ENCODE measurements at places on chromosomes 6 and 20. TPM values are rescaled to one million over a fixed set of nuclear protein-coding genes. Genes with fewer than 3 reads are reported as not detected.

The C6orf118 gene
- total RNA-seq = not detected

DNA sequence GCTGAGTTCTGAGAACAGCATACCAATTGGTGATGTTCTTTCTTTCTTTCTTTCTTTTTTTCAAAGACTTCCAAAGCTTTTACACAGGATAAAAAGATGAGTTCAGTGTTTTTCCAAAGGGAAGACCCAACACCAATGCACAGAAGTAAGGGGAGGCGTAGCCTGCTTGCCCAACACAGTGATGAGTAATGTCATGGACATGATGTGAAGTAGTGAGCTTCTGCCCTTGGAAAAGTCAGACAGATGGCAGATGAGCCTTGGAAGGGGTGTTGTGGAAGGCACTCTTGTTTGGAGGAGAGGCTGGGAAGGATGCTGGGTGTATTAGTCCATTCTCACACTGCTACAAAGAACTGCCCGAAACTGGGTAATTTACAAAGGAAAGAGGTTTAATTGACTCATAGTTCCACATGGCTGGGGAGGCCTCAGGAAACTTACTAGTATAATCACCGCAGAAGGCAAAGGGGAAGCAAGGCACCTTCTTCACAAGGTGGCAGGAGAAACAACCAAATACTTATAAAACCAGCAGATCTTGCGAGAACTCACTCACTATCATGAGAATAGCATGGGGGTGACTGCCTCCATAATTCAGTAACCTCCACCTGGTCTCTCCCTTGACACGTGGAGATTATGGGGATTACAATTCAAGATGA lies 12.6 kb downstream of the LRP11 start:
- no peak for DNase-seq

The SCGN gene
- total RNA-seq = not detected

- DNase-seq = no peak
Observed at GRCh38 chr20:52481443-52481842, 289.9 kb upstream of the ZFP64 start.

The DCDC2 gene
- total RNA-seq = 0.05 TPM

- no peak for DNase-seq
Observed at GRCh38 chr6:93794166-93794565, 374.8 kb upstream of the EPHA7 start.

- DNase-seq = no peak
Observed at GRCh38 chr6:143647732-143648131, 30.0 kb upstream of the PHACTR2 start.

DNA sequence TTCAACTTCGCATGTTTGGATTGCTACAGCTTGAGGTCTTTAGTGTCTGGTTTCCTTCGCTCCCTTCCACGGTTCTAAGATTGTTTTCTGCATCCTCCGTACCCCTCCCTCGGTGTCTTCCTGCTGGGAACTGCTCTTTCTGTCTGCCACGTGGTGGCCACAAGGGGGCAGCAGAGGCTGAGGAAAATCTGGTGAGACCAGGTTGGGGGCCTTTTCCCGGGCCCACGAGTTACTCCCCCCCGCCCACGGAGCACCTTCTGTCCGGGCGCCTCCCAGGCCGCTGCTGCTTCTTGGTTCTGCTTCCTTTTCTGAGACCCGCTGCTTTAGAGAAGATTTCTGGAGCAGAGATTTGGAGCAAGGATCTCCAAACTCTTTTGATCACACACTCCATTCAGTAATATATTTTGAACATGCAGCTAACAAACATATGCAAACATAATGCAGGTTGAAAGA lies 21.1 kb upstream of the NOTCH4 start:
- peak; percentile 61 for DNase-seq

DNA sequence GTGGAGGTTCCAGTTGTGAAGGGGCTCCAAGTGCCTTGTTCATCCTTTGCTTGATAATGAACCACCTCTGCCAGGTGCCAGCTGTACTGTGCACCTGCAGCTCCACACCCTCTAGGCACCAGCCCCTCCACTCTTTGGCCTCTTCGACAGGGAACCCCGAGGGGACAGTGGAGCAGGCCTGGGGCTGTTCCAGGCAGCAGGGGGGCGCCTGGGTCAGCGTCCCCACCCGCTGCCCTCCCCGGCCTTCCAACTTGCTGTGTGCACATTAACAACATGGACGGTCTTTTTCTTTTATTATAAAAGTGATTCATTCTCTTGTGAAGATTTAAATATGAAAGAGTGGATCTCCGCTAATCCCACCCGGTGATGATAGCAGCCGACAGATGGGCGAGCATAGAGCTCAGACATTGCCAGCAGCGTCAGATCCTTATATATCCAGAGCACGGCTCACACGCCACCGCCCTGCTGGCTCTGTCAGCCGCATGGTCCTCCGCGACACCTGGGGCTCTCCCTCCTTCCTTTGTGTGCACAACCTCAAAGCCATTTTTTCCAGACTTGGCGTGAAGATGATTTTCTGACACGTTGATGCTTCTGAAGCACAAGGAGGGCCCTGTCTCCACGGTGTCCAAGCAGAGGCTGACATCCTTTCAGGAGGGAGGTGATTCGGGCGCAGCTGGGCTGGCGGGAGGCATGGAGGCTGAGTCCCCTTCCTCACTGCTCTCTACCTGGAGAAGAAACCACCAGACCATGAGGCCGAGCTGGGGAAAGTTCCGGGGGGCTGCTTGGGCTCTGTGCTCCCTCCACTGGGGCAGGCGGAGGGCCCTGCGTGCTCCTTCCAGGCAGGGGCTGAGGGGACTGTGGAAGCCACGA lies 22.2 kb upstream of the MRGBP start:
- no peak for DNase-seq

The TMEM200A gene
- total RNA-seq = not detected

DNA sequence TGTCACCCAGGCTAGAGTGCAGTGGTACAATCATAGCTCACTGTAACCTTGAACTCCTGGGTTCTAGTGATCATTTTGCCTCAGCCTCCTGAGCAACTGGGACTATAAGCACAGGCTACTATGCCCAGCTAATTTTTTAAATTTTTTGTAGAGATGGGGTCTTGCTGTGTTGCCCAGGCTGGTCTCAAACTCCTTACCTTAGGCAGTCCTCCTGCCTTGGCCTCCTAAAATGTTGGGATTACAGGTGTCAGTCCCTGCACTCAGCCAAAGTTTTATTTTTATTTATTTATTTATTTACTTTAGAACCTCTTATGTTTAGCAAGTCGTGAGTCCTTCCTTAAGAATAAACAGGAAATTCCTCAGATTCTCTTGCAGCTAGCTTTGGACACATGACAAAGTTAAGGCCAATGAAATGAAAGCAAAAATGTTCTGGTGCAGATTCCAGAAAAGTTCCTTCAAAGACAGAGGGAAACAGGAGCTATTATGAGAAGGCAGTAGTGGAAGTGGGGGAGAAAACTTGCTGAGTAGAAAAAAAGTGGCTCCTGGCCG lies 19.1 kb downstream of the PIM1 start:
- no peak for DNase-seq

DNA sequence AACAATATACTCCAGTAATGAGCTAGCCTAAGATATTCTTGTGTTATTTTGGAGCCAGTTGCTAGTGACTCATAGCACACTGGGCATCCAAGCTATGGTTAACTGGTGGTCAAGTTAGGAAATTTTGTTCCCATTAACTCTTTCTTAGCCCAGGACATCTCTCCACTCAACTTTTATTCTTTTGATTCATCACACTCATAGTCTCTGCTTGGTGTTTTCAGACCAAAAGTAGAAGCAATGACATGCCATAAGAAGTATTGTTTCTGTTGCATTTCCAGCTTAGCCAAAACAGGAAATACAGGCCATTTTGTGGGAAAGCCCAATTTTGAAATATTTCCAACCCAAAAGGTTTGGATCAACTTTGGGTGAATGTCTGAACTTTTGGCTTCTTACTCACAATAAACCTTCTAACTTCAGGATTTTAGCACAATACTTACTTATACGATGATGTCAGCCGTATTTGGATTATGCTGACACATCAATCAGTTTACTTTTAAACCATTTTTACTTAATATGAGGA lies 31.6 kb upstream of the CCN2 start:
- no peak for DNase-seq

The DACT2 gene
- total RNA-seq = not detected

The ARFGAP1 gene
- 32.3 TPM for total RNA-seq

DNA sequence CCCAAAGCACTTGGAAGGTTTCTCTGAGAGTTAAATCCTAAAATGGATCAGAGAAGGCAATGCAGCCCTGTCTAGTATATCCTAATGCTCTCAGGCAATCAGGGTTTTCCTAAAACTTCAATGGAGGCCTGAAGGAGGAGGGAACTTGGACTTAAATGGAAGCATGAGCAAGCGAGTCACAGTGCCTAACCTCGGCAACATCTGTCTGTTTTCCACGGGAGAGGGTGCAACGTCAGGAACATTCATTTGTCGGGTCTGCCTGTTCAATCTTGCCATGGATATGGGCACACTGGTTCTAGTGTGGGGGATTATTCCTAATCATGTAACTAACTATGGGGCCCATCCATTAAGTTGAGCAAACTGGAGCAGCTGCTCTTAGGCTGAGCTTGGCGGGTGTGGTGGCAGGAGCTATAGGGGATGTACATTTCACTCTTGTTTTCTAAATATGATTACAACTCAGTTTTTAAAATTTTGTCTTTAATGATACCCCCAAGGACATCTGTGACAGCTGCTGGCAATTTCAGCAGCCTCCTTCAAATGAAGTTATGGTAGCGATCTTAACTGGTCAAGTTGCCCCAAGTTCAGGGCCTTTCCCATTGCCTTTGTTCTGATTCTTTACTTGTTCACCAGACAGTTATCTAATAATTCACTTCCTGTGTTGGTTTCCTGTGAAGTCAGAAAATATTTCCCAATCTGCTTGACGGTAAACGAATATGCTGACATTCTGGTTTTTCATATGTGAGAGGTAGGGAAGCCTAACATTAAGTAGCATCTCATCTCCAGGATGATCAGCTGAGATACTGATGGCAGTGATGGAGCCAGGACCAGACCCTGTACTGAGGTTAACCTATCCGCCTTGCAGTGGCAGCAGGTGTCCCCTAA lies 21.6 kb downstream of the DSE start:
- DNase-seq = no peak

DNA sequence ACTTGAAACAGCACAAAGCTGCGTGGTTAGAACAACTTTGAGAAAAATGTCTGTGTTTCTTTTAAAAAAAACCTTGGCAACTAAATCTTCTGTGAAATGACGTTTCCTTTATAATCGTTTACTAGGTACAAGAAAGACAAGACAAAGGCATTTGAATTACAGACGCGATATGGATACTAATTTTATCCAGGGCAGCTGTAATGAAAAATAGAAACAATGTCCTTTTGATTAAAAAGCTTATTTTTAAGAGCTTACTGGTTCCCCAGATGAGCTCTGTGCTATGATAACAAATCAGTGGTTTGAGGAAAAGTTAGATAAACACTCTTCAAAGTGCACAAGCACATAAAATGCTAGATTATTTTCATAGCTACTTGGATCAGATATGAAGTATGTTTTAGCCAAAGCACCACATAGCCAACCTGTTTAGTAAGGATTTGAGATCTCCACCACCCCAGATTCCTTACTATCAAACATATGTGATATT lies 1.6 kb upstream of the SYNCRIP start:
- DNase-seq = no peak

DNA sequence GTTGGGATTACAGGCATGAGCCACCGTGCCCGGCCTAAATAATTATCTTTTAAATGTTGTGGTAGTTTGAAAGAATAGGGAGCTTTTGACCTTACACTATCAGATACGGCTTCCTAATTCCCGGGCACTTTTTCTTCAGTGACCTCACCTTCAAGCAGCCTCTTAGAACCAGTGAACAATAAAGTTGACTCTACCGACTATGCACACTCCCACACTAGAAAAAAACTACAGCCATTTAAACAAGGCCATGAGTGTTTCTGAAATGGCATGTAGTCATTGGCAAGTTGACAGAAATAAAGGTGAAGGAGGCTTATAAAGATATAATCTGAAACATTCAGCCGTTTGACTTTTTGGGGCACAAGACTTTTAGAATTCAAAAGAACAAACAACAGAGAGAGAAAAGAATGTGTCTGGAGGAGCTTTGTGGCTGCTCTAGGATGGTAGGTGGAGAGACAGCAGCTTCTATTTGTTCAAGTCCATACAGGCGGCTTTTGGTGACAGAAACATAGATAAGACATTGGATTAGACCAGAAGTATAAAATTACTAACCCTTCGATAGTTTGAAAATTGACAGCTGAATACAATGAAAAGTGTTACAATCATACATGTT lies 75.2 kb downstream of the GJA1 start:
- no peak for DNase-seq

The GPR6 gene
- total RNA-seq = not detected

DNA sequence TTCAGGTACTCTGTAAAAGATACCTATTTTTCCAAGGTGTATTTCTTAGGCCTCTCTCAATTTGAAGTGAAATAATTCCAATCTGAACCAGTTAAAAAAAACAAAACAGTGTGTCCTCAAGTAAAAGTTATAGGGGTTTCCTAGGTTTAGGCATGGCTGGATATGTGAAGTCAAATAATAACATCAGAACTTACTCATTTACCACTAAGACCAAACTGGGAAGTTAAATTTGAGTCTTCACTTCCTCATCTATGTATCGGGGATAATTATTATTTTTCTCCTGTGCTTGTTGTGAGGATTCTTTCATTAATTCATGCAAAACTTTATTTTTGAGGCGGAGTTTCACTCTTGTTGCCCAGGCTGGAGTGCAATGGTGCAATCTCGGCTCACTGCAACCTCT lies 86.2 kb upstream of the PTPRK start:
- DNase-seq = no peak

The MOCS1 gene
- total RNA-seq = 1.2 TPM

The ZBTB46 gene
- 0.20 TPM for total RNA-seq

DNA sequence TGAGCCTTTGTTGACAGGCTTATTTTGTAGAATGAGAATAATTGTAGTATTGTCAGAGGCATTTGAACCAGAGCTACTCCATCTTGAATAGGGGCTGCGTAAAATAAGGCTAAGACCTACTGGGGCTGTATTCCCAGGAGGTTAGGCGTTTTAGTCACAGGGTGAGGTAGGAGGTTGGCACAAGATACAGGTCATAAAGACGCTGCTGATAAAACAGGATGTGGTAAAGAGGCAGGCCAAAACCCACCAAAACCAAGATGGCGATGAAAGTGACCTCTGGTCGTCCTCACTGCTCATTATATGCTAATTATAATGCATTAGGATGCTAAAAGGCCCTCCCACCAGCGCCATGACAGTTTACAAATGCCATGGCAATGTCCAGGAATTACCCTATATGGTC lies 82.7 kb downstream of the PFDN4 start:
- DNase-seq = no peak

GRCh38 chr6:158474961-158475343 lies 84.9 kb upstream of the TMEM181 start:
- DNase-seq = no peak

- DNase-seq = no peak
Observed at GRCh38 chr6:104955491-104955890, 1.4 kb upstream of the LIN28B start.

- DNase-seq = no peak
Observed at GRCh38 chr6:84182001-84182400, 45.4 kb downstream of the CEP162 start.

The SNAI1 gene
- 2.2 TPM for total RNA-seq

GRCh38 chr6:118319416-118319815 lies 228.7 kb upstream of the PLN start:
- DNase-seq = no peak

GRCh38 chr6:35448191-35448590 lies 3.9 kb upstream of the FANCE start:
- DNase-seq = no peak

GRCh38 chr20:3297079-3297378 lies 58.0 kb upstream of the SLC4A11 start:
- DNase-seq = no peak

Measured in NCI-H460 (cell line).